Myocyte (in vitro differentiated cells): ENCODE measurements at places on chromosomes 12 and 14. TPM values are rescaled to one million over a fixed set of nuclear protein-coding genes. Genes with fewer than 3 reads are reported as not detected.
A peak's percentile ranks its signal among the peaks of the same experiment; 100 is the strongest.

DNA sequence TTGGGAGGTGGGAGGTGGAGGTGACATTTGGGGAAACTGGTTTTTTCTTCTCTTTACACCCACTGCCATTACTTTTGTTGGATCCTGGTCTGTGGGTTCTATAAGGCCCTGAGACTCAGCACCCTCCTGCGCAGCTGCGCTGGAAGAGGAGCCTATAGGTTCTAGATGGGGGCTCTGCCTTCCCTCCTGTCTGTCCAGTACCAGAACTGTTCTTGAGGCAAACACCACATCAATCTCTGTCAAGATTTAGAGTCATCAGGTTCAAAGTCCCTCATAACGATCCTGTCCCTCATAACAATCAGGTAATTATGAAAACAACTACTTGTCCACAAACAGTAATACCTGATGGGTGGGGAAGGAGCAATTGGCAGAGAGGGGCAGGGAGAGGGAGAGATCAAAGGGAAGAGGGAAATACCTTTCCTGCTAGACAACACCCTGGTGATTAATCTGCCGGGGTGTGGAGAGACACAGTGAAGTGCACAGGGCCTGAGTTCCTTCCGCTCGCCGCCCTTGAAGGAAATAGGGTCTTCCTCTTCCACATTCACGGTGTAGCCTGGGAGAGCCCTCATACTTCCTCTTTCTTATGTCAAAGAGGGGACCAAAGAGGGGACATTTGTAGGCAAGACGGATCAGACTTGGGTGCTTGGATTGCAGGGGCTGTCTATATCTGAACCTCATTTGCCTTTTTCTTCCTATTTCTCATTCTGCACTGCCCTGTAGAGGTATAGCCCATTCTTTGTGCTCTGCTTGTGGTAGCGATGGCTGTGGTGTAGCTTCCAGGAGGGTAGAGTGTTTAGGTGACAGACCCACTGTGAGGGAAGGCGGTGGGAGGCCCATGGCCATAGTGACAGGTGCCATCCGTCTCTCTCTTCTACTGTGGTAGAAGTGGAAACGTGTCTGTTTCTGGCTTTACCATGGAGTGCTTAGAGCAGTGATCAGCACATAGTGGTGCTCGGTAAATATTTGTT is 12.6 kb downstream of the GPRC5A start:
- no peak for DNase-seq

GRCh38 chr12:112537710-112538396 is 119.1 kb downstream of the PTPN11 start:
- peak; percentile 60 for DNase-seq

DNA sequence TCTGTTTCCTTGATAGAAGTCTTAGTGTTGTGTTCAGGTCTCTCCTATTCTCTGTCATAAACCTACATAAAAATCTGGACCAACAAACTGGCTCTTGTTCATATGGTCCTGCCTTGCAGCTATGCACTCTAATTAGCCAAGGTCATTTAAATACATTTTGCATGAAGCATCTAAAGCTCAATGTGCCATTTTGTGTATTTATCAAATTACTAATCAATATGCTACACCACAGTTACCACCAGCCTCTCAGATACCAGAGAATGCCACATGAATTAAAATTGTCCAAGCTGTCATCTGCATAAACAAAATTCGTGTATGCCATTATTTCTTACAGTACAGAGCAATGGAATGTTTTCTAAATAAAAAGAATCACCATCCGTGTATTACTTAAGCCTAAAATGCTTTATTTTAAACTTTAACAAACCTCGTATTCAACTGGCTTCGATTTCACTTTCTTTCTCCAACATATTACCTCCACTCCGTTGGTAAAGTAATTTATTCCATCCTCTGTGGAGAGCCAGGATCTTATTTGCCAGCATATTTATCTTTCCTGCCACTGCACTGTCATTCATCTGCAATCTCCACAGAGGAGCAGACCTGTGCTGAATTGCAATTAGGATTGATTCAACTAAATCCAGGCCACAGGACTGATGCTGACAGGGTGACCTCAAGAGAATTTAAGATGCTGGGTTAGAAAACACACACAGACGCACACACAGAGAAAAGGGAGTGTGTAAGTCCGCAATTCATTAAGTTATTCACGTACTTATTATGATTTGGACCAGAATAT is 284.1 kb upstream of the FOXG1 start:
- no peak for DNase-seq

DNA sequence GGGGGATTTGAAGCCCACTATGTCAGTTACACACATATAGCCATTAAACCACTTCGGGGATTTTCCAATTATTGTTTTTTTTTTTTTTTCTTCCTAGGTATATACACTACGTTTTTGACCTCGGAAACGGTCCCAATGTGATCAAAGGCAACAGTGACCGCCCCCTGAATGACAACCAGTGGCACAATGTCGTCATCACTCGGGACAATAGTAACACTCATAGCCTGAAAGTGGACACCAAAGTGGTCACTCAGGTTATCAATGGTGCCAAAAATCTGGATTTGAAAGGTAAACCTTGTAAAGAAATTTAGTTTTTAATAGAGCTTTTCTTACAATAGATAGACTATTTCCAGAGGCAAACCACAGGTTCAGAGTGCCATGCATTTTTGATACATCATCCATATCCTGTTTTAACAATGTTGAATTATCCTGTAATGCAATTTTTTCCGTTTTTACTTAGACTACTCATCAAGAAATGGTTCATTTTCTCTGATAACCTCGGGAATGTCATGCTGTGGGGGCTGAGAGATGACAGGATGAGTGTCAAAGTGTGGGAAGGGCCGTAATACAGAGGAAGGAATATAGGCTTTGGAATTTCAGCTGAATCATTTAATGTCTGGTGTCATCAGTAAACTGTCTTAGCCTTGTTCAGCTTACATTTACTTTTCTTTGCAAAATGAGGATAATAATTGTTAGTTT is 797.1 kb downstream of the NRXN3 start:
- no peak for DNase-seq

The ZNF385A gene
- total RNA-seq, result 2.3 and 4.1 TPM in 2 replicates

DNA sequence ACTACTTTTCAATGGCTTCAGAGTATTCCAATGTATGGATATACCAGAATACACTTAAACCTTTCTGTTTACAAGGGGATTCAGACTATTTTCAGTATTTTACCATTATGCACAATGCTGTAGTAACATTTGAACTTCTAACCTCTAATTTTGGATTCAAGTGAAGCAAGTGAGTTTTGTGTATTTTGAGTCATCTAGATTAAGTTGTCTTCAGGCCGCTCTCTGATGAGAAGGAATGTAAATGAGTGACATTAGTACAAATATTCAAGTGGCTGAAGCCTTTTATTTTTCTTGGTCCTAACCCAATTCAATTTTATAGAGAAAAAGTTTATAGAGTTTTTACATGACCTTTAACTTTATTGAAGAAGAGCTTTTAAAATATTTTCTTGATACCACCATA is 125.6 kb downstream of the PDE3A start:
- DNase-seq, result no peak

- DNase-seq, result peak; percentile 11
Measured at GRCh38 chr14:25411781-25412757, 362.1 kb upstream of the STXBP6 start.

The PIK3C2G gene
- total RNA-seq, result not detected in 2 replicates

DNA sequence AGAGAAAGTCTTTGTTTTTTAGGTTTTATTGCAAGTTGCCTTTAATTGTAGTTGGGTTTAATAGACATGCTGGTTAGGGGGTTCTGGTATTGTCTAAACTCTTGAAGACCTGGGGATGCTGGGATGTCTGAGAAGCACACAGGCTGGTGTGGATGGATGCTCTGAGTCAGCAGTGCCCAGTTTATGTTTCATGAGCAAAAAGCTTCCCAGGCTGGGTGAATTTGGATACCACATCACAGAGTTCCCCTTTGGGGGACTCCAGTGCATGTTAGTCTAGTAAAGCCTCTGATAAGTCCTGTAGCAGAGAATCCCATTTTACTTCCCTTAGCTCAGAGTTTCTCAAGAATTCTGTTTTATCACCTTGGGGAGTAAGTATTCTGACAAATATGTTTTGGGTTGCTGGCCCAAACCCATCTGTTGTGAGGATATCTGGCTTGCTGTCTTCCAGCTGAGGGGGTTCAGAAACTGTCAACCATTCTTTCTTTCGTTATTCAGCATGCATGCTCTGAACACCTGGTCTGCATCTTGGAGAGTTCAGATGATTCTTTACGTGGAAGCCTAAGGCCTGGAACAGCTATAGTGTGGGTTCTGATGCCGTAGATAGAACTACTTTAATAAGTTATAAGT is 509.1 kb downstream of the VRK1 start:
- DNase-seq, result no peak

- peak; percentile 3 for DNase-seq
Measured at GRCh38 chr12:111635524-111635923, 36.4 kb upstream of the ATXN2 start.

The MANSC1 gene
- 0.10 and 0.21 TPM in 2 replicates for total RNA-seq

DNA sequence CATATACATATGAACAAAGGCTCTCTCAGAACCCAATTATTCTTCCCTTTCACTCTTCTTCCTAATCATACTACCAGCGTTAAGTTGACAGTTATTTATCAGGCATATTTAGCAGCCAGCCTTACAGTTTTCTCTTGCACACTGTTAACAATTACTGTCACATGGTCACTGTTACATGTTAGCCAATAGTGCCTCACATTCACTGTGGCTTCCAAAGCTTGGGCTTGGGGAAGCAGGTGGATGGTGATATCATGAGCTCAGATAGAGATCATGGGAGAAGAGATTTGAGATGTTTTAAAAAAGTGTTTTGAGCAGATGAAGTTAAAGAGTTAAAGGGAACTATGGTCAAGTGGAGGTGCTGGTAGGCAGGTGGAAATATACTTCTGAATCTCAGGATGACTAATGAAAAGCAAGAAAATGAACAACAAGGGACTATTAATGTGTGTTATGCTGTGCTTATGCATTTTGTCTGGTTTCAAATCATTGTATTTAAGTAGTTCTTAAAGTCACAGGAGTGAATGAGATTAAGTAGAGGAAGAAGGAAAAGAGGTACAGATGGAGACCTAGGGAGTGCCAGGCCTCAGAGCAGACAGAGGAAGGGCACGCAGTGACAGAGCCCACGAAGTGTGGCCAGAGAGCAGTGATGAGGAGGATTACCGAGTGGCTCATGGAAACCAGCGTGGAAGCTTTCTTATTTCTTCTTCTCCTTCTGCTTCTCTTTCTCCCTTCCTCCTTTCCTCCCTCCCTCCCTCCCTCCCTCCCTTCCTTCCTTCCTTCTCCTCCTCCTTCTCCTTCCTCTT is 39.6 kb downstream of the BICD1 start:
- peak; percentile 66 for DNase-seq

GRCh38 chr12:6917491-6918231 is 3.3 kb downstream of the ENO2 start:
- DNase-seq, result peak; percentile 42

The ZCCHC8 gene
- total RNA-seq, result 17.1 and 20.3 TPM in 2 replicates

GRCh38 chr12:132385923-132386751 is 56.7 kb upstream of the GALNT9 start:
- no peak for DNase-seq

- no peak for DNase-seq
Measured at GRCh38 chr14:95355422-95355821, 35.7 kb upstream of the CLMN start.

The KRT83 gene
- not detected in 2 replicates for total RNA-seq

GRCh38 chr14:65226824-65227604 is 124.7 kb upstream of the MAX start:
- DNase-seq, result no peak

The MYBPC1 gene
- total RNA-seq, result 1.4 and 8.4 TPM in 2 replicates

DNA sequence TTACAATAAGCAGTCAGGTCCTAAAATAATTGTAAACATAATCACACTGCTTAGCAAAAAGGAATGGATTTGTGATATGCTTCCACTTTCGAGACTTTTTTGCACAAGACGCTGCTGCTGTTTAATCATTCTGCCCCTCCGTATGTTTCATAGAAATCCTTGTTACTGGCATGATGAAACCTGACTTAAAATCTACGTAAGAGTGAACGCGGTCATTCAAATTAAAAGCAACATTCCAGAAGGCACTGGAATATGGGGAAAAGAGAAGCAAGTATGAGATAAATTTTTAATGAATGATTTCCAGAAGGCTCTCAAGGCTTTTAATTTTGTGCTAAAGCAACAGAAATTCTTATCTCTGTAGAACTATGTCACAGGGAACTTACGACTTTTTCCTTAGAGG is 1.1 kb downstream of the CNIH1 start:
- DNase-seq, result no peak

DNA sequence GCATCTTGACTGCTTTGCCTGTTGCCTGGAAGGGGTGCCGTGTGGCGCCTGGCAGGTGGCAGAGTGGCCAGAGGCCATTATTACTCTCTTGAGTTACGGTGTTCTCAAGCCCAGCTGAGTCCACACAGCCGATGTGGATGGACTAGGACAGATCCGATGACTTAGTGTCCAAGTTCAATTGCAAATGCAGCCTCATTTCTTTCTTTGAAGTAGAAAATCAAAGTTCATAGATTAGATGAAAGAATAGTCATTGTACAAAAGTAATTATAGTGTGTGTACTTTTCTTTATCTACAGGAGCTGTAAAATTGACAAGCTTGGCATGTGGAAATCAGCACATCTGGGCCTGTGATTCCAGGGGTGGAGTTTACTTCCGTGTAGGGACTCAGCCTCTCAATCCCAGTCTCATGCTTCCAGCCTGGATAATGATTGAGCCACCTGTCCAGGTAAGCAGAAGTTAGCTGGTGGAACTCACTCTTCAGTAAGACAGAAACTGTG is 44.7 kb downstream of the ANKRD9 start:
- no peak for DNase-seq

The ESPL1 gene
- total RNA-seq, result 0.36 and 0.53 TPM in 2 replicates

- no peak for DNase-seq
Measured at GRCh38 chr12:130966443-130967030, 12.8 kb downstream of the ADGRD1 start.

The ANO2 gene
- 2.2 and 7.8 TPM in 2 replicates for total RNA-seq

The OAS2 gene
- total RNA-seq, result 5.6 and 9.1 TPM in 2 replicates

The KIF26A gene
- not detected in 2 replicates for total RNA-seq

DNA sequence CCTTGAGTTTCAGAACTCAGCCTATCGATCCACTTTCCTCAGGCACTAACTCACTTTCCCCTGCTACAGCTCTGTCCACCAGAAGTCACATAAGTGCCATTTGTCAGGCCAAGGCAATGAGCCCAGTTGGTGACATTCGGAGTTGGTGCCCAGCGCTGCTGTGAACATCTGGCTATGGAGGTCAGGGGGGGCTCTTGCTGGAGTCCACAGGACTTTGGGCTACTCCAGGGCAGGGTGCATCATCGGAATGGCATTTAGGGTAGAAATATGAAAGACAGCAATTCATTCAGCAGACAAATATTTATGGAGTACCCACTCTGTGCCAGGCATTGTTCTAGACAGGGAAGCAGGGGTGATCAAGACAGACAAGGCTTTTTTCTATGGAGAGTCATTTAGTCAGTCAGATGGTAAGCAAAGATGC is 1.5 kb upstream of the PPP1CC start:
- DNase-seq, result peak; percentile 50

The COA8 gene
- 66.5 and 69.4 TPM in 2 replicates for total RNA-seq

DNA sequence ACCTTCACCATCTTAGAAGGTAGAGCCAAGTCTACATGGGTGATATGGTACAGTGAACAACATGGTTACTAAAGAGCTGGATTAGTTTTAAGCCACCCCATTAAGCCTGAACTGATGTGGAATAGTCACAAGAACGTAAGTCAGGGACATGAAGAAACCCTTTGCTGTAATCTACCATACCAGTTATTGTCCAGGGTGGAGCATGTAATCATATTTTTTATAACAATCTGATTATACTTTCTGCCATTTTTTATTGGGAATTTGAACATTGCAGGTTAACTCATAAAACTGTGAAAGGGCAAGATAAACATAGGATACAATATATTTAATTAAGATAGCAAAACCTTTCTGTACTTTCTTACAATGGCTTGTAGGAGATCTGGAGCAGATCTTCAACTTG is 103.6 kb downstream of the FIGNL2 start:
- no peak for DNase-seq
